ENCODE measurements at places on chromosomes 2 and 18. TPM values are rescaled to one million over a fixed set of nuclear protein-coding genes. Genes with fewer than 3 reads are reported as not detected.

DNA sequence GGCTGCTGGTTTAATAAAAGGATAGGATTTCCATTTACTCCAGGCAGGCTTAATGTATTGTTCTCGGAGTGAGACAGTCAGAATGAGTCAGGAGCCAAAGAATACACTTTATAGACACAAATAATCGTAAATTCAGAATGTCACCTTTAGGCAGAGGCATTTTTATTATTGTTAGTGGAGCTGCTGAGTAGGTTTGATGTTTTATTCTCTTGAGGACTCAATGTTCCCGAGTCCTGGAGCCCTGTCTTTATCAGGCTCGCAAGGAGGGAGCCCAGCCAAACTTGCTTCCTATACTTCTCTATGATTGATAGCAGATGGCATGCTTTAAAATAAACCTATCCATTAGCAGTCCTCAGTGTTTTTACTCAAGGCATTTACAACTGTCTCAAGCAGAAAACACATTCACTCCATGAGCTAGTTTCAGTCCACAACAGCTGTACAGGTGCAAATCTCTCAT is 492.3 kb upstream of the ZEB2 start:
- no peak for DNase-seq

The SCTR gene
- not detected for total RNA-seq

The UNC80 gene
- not detected for total RNA-seq

- DNase-seq = no peak
These were observed 64.9 kb upstream of the ZSWIM2 start for GRCh38 chr2:186913870-186914269.

DNA sequence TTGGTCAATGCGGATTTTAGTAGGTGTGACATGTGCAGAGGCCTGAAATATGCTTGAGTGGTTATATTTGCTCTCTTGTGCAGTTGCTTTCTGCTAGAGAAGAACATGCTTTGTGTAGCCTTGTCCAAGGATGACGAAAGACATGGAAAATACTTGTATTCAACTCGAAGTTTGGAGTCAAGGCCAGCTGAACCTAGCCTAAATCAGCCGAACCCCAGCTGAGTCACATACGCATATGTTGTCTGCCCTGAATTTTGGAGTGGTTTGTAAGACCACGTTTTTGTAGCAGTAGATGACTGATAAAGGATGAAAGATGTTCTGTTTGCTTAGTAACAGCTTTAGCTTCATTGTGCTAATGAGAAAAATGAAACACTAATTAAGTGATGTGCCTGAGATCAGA is 22.5 kb upstream of the SPAG16 start:
- no peak for DNase-seq

The INHBB gene
- total RNA-seq = not detected

GRCh38 chr2:205734436-205735037 is 52.2 kb downstream of the NRP2 start:
- no peak for DNase-seq

DNA sequence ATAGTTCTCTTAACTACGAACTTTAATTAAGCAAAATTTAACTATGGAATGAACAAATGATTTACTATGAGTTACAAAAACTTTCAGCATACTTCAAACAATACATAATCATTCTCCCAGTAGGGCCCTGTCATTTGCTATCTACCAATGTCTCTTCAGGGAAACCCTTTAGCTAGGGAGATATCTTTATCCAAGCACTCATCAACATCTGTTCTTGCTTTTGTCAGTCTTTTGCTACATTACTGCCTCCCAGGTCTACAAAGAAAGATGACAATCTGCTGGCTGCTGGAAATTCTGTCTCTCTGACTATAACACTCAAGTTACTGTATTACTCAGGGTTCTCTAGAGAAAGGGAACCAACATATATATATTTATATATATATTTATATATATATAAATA is 1626.3 kb upstream of the CELF4 start:
- DNase-seq = no peak

GRCh38 chr18:31197676-31198075 is 35.0 kb upstream of the DSC1 start:
- no peak for DNase-seq

DNA sequence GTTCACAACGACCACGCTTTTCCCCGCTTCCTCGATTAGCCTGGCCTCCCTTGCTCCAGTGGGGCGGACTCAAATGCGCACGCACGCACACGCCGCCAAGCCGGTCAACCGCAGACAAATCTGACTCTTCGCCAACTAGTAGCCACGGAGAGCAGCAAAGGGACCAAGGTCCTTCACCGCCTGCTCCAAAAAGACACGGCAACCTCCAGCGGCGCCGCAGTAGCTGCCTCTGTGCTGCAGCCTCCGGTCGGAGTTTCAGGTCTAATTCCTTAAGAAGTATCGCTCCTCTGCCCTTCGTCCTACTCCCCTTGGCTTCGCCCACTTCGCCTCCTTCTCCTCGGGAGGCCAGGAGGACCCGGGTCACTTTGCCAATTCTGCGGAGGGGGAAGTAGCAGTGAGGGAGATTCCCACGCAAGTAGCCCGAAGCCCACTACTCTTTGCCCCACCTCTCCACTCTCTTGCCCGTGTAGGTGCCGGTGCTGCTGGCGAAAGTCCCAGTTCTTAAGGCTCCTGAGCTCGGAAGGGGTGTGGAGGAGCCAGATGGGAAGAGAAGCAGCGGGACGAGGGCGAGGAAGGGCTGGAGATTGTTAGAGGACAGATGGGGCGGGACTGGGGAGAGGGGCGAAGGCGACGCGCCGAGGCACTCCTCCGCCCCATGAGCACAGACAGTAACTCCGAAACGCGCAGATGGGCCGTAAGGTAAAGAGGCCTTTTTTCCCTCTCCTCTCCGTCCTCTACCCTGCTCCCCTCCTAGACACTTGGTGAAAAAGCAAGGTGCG is 615 bp downstream of the AKAIN1 start:
- DNase-seq = no peak

DNA sequence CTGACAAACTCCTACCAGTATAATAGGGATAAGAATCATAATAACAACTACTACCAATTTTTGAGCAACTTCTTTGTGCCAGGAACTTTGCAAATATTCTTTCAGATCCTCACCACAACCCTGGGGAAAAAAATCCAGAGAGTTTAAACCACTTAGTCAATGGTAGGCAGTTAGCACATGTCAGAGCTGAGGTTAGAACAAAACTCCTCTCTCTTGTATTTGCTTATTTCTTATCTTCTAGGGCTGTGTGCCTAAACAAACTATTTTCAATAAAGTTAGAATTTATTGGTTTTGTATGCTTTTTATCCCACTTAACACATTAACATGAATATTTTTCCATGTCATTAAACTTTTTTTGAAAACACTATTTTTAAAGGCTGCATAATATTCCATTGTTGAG is 127.1 kb downstream of the BCL11A start:
- no peak for DNase-seq

- DNase-seq = peak; percentile 27
These were observed 587 bp upstream of the MTIF2 start for GRCh38 chr2:55269645-55269990.

DNA sequence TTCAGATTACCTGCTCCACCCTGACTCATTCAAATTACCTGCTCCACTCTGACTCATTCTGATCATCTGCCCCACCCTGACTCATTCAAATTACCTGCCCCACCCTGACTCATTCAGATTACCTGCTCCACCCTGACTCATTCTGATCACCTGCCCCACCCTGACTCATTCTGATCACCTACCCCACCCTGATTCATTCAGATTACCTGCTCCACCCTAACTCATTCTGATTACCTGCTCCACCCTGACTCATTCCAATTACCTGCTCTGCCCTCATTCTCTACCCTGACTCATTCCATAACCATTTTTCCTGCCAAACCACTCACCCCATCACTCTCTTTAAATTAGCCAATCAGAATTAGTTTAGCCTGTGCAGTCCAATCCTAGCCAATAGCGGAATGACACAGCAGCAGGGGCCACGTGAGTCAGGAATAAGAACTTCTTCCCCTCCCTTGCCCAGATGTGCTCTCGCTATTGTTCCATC is 26.2 kb downstream of the CFAP53 start:
- DNase-seq = no peak

- DNase-seq = no peak
These were observed 213.4 kb downstream of the STK39 start for GRCh38 chr2:168033966-168034365.

GRCh38 chr2:184463102-184463865 is 135.0 kb upstream of the ZNF804A start:
- no peak for DNase-seq

- DNase-seq = peak; percentile 24
These were observed 79.1 kb downstream of the RBBP8 start for GRCh38 chr18:23012249-23012648.

- DNase-seq = peak; percentile 63
These were observed 697 bp downstream of the ITGA4 start for GRCh38 chr2:181457741-181458425.

The CTAGE1 gene
- total RNA-seq = not detected

All from activated CD8-positive, alpha-beta T cell treated with anti-CD3 and anti-CD28 coated beads, Interleukin-2, amount 10 ng/mL, durations not matched to agents 7 days and 5 days (primary cell).